Occipital lobe (tissue), 3 donors: ENCODE measurements at places on chromosomes 4 and X.

GRCh38 chr4:108758498-108758897 is 4.4 kb downstream of the ETNPPL start:
- no peak for DNase-seq

GRCh38 chr4:70239884-70240591 is 2.4 kb upstream of the CSN3 start:
- no peak for DNase-seq

DNA sequence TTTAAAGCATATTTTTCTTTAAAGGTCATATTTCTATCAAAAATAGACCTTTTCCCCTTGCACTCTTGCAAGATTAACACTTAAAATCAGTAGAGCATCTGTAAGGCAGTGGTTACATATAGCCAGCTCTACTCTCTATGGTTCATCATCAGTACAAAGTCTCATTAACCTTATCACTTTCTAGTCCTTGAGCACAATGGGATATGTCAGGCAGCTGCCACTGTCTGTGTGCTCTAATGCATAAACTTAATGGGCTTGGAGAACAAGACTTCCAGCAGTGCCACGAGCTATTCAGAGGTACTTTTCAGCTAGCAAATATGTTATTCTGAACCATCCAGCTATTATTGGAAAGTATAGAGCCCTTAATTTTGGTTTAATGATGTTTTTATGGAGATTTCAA is 393.7 kb downstream of the GASK1B start:
- no peak for DNase-seq

DNA sequence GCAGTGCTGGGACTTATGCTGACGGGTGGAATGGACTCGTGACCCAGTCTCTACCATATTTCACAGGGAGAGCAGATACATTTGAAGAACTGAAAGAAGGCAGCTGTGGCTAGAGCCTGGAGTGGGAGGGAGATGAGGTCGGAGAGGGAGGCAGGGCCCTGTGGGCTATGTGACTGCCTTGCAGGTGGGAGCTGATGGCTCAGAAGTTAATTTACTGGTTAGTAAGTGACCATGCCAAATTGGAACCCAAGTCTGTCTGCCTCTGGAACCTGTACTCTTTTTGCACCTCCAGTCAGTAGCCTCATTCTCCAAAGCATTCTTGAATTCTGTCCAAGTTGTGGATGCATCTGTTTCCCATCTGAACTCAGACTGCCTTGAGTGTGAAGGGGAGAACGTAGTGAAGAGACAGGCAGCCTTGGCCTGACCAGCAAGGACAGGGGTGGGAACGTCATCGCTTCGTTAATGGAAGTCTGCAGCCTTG is 92.3 kb downstream of the REPS2 start:
- DNase-seq: no peak

GRCh38 chr4:103645991-103646390 is 73.8 kb downstream of the TACR3 start:
- no peak for DNase-seq

DNA sequence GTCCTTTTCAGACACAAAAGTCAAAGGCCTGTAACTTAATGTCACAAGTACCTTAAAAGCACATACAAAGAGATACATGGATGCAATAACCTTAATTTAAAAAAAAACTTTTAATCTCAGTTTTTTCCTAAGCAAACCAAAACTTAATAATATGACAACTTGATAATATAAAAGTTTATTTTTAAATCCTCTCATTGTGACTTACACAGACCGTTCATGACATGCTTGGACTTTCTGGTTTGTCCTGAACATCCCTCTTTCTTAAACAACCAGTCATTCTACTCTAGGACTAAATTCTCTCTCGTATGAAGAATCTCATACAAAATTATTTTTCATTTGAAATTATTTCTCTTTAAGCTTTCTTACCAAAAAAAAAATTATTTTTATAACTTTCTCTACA is 43.1 kb upstream of the CYP2U1 start:
- DNase-seq: no peak

DNA sequence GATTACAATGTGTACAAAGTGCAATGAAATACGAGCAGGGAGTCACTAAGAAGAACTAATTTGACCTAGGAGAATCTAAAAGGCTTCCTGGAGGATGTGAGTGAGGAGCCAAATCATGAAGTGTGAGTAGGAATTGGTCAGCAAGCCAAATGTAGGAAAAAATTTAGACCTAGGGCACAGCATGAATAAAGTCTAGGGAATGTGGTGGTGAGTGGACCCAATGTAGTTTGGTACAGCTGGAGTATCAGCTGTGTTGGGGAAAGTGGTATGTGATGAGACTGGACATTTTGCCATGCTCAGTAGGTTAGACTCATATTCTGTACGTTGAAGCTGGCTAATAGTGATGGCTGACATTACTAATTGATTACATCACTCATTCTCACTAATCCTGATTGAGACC is 191.0 kb downstream of the AFF2 start:
- no peak for DNase-seq

DNA sequence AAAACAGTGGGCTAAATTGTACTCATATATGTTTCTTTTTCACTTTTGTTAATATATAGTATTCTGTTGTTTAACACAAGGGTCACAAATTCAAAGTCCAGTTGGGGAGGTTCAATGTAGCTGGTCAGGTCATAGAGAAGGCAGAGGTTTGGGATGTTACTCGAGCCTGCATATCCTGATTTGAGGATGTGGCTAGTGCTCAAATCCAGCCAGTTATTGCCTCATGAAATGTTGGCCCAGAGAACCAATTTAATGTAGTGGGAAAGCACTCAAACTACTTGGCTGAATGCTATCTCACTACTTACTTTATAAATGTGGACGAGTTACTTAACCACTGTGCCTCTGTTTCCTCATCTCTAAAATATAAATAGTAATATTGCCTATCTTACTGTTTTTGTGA is 12.5 kb downstream of the USO1 start:
- no peak for DNase-seq

- DNase-seq: no peak
Observed at GRCh38 chr4:148315049-148315448, 127.2 kb downstream of the NR3C2 start.

DNA sequence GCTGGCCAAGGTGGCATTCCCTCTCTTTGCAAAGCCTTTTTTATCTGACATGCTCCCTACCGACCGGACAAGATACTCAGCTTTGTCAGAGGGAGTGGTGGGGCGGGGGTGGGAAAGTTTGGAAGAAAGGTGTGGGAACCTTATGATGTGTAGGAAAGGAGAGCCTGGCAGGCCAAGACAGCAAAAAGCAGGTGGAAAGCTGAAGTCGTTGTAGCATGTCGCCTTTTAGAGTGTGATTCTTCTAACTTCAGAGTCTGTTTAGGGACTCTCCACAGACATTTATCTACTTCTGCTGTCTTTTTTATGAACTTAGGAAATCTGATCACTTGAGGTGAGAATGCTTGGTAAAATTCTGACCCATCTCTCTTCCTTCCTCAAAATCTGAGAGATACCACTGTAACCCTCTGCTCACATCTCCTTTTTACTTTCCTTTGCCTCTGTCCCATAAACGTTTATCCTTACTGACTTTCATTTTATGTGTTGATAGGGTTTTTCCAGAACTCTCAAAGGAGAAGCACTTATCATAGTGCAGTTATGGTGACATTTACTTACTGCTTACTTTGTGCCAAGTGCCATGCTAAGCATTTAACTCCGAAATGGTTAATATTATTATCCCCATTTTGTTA is 8.2 kb upstream of the RUFY3 start:
- no peak for DNase-seq

GRCh38 chr4:41324861-41325260 is 68.1 kb downstream of the UCHL1 start:
- DNase-seq: no peak

GRCh38 chr4:101938836-101939235 is 148.3 kb downstream of the BANK1 start:
- no peak for DNase-seq

GRCh38 chrX:73401591-73402266 is 45.1 kb upstream of the CDX4 start:
- no peak for DNase-seq

- no peak for DNase-seq
Observed at GRCh38 chrX:152306331-152306730, 144.8 kb downstream of the GABRA3 start.
